ENCODE measurements at places on chromosomes 5 and 9. TPM values are rescaled to one million over a fixed set of nuclear protein-coding genes. Genes with fewer than 3 reads are reported as not detected.

AGXT2 gene
- not detected for total RNA-seq

GRM6 gene
- not detected for total RNA-seq

MOB3B gene
- total RNA-seq: 3.8 TPM

SPINK1 gene
- 0.26 TPM for total RNA-seq

PCDHGA10 gene
- 11.8 TPM for total RNA-seq

COL15A1 gene
- total RNA-seq: 11.3 TPM

AIF1L gene
- 0.08 TPM for total RNA-seq

SMIM33 gene
- not detected for total RNA-seq

SPINK4 gene
- not detected for total RNA-seq

CRB2 gene
- total RNA-seq: not detected

SLC25A2 gene
- not detected for total RNA-seq

KCNMB1 gene
- total RNA-seq: not detected

CA9 gene
- total RNA-seq: 6.7 TPM

NDOR1 gene
- total RNA-seq: 15.6 TPM

PGM5 gene
- 0.39 TPM for total RNA-seq

ACTBL2 gene
- total RNA-seq: under 0.01 TPM

TICAM2 gene
- 4.9 TPM for total RNA-seq

NEURL1B gene
- 6.1 TPM for total RNA-seq

IFNK gene
- not detected for total RNA-seq

ZSWIM6 gene
- 8.5 TPM for total RNA-seq
